Kasumi-1 (cell line): ENCODE measurements at places on chromosomes 13 and 19.

DNA sequence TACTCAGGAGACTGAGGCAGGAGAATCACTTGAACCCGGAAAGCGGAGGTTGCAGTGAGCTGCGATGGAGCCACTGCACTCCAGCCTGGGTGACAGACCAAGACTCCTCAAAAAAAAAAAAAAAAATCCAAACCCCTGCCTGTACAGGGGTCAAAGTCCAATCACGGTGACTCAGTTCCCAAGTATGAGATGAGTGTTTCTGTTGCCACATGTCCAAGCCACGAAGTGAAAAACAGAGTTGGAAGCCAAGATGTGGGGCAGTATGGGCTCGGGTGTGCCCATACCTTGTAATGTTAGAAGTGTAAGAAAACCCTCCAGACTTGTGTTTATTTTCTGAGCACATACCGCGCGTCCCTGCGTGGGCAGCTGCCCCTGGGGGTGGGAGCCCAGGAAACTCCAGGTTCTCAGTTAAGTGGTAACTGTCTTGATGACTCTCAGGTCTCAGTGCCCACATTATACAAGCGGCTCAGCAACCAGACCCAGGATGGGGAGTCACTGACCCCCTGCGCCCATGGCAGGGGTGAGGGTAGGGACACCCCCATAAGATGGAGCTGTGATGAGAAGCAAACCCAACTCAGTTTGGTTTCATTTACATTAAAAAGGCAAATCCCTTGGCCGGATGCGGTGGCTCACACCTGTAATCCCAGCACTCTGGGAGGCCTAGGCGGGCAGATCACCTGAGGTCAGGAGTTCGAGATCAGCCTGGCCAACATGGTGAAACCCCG, 1.2 kb upstream of the GPX4 start:
- DNase-seq: no peak

DNA sequence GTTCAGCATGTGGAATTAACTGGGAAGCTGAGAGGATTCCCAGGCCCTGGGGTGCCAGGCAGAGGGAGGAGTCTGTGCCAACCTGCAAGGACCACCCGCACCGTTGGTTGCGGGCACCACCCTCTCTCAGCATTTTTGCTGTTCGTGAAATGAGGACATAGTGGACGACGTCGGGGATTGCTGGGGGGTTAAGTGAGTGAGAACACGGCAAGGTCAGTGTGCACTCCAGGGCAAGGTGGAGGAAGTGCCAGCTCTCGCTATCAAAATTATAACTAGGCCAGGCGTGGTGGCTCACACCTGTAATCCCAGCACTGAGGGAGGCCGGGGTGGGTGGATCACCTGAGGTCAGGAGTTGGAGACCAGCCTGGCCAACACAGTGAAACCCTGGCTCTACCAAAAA, 2.2 kb downstream of the FXYD3 start:
- no peak for DNase-seq

- no peak for DNase-seq
These were observed 422 bp downstream of the ZNF71 start for GRCh38 chr19:56595548-56595899.

GRCh38 chr13:97388373-97388772, 45.6 kb upstream of the RAP2A start:
- DNase-seq: peak; percentile 76

DNA sequence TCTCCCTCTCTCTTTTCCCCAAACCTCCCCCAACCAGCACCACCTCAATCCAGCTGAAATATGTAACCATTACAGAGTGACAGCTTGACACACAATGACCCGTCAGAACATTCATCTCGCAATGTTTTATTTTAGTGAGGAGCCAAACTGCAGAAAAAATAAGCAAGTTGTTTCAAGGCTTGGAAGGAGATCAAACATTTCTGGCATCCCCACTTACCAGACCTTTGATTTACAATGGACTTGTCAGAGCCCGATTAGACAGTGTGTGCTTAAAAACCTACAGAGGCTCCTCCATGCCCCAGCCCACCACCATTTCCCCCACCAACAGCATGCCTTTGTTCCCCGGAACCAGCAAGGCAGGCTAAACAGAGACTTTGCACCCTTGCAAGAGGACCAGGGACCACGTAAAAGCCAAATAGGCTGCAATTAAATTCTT, 382.8 kb upstream of the ZNF507 start:
- no peak for DNase-seq

- DNase-seq: no peak
These were observed 225.5 kb upstream of the IPO5 start for GRCh38 chr13:97727991-97728390.

DNA sequence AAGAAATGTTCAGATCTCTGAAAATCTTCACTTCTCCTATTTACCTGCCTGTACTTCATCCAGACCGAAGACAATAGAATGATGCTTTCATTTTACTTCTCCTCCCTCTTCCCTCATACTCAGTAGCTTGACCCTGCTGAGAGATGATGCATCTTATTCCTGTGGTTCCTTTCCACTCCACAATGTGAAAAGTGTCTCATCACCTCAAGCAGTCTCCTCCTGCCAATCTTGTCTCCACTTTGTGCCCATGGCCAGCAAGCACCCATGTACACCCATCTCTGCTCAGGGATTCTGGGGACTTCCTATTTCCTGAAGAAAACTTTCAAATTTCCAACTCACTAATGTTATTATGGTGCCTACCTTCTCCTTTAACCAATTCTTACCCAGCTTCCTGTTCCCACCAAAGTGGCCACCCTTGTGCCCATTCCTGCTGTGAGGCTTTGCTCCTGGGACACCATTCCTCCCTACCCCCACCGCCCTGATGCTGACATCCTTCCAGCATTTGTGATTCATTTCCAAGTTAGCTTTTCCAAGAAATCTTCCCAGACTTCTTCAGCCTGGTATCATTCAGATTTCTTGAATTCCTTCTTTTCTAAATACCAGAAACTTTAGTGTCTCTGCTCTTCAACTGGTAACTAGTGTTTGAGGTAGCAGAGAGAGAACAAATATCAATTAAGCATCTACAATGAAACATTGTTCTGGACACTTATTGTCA, 212.5 kb downstream of the POSTN start:
- DNase-seq: no peak

GRCh38 chr13:110518571-110518970, 43.0 kb downstream of the RAB20 start:
- DNase-seq: no peak

GRCh38 chr13:96730676-96731075, 263.6 kb downstream of the OXGR1 start:
- no peak for DNase-seq

DNA sequence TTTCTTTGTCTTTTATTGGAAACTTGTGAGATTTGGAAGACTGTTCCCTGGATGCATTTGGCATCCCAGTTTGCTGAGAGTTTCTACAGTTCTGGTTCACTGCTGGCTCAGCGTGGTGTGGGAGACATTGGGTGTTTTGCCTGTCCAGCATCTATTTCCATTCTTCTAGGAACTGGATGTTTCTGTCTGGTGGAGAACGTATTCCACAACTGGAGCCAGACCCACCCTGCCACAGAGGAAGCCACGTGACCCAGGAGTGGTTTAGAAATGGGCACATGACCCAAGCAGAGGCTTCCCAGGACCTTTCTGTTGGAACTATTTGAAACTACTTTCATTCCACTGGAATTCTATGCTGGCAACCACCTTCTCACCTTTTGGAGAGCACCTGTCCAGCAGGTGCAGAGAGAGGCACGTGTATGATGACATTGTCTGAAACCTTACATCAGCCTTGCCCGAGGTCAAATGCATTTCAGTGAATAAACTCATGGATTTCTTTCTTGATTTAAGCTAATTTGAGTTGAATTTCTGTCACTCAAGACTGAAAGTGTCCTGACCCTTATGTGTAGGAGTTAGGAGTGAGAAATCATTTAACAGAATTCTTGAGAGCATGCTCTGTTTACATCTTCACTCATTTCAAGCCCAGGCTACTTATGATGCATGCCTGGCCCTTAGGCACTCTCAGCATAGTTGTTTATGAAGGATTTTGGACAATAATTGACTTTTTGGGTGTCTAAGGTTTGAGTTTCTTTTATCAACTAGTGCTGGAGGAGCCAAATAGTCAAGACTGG, 121.8 kb downstream of the AKAP11 start:
- no peak for DNase-seq

GRCh38 chr19:38773469-38774177, at the start of gene LGALS7:
Gene LGALS7 (minus strand): TSS chr19:38773517. CDS start chr19:38773492, 25 bp downstream.
- no peak for DNase-seq

DNA sequence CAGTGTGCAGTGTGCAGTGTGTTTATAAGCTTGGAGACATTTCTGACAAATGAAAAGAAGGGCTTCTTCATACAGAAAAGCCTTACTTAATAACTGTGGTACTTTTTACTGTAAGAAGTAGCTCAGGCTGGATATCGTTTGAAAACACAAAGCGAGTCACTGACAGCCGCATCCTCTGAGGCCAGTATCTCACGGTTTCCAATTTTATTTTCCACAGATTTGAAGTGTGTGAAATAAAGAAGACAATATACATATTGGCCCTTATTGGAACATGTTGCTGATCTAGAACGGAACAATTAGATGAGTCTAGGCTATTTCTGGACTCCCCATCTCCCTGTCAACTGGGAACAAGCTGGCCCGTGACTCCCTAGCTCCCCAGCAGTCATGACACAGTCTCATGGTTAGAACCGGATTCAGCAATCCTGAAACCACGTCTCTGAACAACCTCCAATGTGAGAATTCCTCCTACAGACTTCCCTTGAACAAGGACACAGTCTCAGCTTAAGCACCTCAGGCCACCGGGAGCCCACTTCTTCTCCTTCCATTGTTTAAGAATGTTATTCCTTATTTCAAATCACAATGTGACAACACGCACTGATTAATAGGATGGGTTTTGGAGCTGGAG, 484.5 kb downstream of the COG6 start:
- DNase-seq: no peak

GRCh38 chr13:35478271-35479037, 2.0 kb upstream of the MAB21L1 start:
- no peak for DNase-seq

DNA sequence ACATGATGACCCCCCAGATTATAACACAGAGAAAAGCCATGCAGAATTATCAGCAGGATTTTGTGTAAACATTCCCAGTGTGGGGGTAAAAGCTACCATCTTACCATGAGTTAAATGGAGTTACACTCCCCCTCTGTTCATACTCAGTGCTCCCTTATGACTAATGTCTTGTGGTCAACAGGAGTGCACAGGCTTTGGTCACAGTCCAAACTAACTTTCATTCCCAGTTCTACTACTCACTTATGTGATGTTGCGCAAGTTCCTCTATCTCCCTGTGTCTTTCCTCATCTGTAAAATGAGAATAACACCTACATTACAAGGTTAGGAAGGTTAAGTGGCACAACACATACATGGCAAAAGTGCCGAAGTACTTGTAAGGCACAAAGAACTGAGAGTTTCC, 277.9 kb downstream of the RBM26 start:
- peak; percentile 81 for DNase-seq

- DNase-seq: no peak
These were observed 12.7 kb downstream of the SOX1 start for GRCh38 chr13:112079696-112080095.

GRCh38 chr19:31167690-31168089, 181.5 kb downstream of the TSHZ3 start:
- DNase-seq: no peak

- no peak for DNase-seq
These were observed 71.8 kb downstream of the STARD13 start for GRCh38 chr13:33213797-33214196.

GRCh38 chr19:588093-588740, 1.5 kb upstream of the HCN2 start:
- DNase-seq: peak; percentile 85

- no peak for DNase-seq
These were observed 54.9 kb upstream of the PCDH8 start for GRCh38 chr13:52903320-52903719.

DNA sequence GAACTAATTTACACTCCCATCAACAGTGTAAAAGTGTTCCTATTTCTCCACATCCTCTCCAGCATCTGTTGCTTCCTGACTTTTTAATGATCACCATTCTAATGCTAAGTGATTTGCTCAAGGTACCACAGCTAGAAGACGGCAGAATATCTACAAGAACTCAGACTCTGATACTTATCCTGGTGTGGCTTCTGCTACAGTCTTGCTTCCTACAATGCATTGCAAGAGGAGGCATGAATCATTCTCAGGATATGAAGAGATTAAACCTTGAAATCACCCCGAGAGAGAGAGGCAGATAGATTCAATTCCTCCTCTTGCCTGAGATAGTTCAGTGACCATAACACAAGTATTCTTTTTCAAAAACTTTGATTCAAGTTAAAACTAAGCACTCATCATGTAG, 306.4 kb downstream of the TBC1D4 start:
- DNase-seq: no peak

- no peak for DNase-seq
These were observed 72.9 kb downstream of the SPATA13 start for GRCh38 chr13:24233351-24233901.

DNA sequence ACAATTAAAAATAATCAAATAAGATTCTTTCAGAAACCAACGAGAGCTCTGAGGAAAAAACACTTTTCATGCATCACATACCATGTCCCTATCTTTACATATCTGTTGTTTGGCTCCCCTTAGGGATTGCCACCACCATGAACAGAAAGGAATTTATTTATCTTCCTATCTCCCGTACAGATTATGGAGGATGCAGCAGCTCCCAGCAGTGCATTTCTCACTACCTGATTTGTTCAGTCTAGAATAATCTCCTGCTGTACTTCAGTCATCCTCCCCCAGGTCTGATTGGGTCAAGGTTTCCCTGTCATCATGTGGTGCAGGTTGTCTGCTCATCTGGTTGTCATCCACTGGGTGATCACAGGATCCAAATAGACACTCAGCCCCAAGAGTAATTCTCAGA, 451.3 kb downstream of the OXGR1 start:
- no peak for DNase-seq
